DND-41 (cell line): ENCODE measurements at places on chromosomes 13 and 19.

GRCh38 chr13:103762523-103762922 is 696.3 kb upstream of the SLC10A2 start:
- no peaks in the 10 kb centered on the region for H3K36me3 ChIP-seq
- DNase-seq: no peak
- no peak overlapping the region for H3K27ac ChIP-seq
- H3K27me3 ChIP-seq: no peaks in the 10 kb centered on the region

DNA sequence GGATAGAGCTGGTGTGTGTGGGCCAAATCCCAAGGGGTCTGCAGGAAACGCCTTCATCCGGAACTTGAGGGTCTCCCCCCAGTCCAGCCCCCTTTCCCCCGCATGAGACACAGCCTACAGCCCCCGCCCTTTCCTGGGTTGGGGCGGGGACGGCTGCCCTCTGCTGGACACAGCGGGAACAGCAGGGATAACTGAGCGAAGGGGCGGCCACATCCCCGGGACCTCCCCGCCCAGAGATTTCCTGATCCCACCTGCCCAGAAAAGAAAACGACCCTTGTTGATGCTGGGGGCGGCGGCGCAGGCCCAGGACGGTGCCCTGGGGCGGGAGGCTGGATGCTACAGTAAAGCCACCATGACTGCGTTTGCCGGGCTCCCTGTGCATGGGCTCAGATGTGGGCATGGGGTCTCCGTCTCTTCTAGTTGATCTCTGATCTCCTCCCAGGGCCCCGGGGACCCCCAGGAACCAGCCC is 14.2 kb downstream of the ONECUT3 start:
- H3K27ac ChIP-seq: 0 out of 2 replicates have a peak overlapping the region, but pooled peaks have one; percentile 26
- H3K4me1 ChIP-seq: peaks cover 16% of the 10 kb centered on the region
- no peaks in the 10 kb centered on the region for H3K36me3 ChIP-seq
- H3K4me3 ChIP-seq: no peak overlapping the region

- H3K27ac ChIP-seq: no peak overlapping the region
- no peaks in the 10 kb centered on the region for H3K4me1 ChIP-seq
- no peaks in the 10 kb centered on the region for H3K27me3 ChIP-seq
- H3K36me3 ChIP-seq: no peaks in the 10 kb centered on the region
- H3K4me3 ChIP-seq: no peak overlapping the region
Observed at GRCh38 chr19:51016798-51017683, 2.5 kb downstream of the KLK10 start.

GRCh38 chr13:111629926-111630325 is 309.5 kb downstream of the TEX29 start:
- H3K27ac ChIP-seq: no peak overlapping the region
- H3K36me3 ChIP-seq: no peaks in the 10 kb centered on the region
- no peaks in the 10 kb centered on the region for H3K4me1 ChIP-seq
- H3K27me3 ChIP-seq: peaks cover 12% of the 10 kb centered on the region

- no peaks in the 10 kb centered on the region for H3K27me3 ChIP-seq
- no peaks in the 10 kb centered on the region for H3K36me3 ChIP-seq
- H3K4me1 ChIP-seq: no peaks in the 10 kb centered on the region
- no peak overlapping the region for H3K4me3 ChIP-seq
Observed at GRCh38 chr19:19209372-19209771, 2.4 kb upstream of the NCAN start.

GRCh38 chr19:38190793-38191192 is 33.2 kb downstream of the DPF1 start:
- peaks cover 5% of the 10 kb centered on the region; the same call in 1 of the 2 replicates for H3K4me1 ChIP-seq
- H3K27ac ChIP-seq: no peak overlapping the region
- DNase-seq: no peak

- H3K36me3 ChIP-seq: peaks cover 37% of the 10 kb centered on the region
- H3K4me1 ChIP-seq: peaks cover 36% of the 10 kb centered on the region
- H3K27me3 ChIP-seq: no peaks in the 10 kb centered on the region
- peak overlapping the region; percentile 68 for H3K27ac ChIP-seq
Observed at GRCh38 chr19:7925171-7925851, 624 bp downstream of the CTXN1 start.

DNA sequence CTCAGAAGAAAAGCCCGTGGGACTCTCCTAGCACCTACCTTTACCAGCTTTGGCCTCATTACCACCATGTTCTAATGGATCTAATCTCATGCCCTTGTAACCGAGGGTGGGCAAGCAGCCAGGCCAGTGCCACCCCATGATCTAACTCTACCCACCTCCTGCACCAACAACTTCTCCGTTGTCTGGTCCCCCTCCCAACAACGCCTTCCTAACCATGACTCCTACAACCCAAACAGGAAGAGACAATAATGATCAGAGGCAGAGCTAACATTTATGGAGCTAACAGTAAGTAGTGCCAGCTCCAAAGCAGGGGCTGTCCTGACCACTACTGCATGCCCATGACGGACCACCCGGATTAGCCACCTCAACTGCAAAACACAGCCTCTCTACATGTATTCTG is 3.5 kb downstream of the USP12 start:
- DNase-seq: no peak
- H3K36me3 ChIP-seq: no peaks in the 10 kb centered on the region
- H3K4me3 ChIP-seq: peak overlapping the region; percentile 24; the same call in 1 of the 2 replicates
